ENCODE measurements at places on chromosomes 2 and 18.

- DNase-seq: no peak
Observed at GRCh38 chr18:11146238-11146946, 3.0 kb downstream of the PIEZO2 start.

GRCh38 chr2:10433264-10433946 is 14.7 kb downstream of the ODC1 start:
- DNase-seq: no peak

- DNase-seq: no peak
Observed at GRCh38 chr2:177675825-177676224, 283.3 kb downstream of the AGPS start.

DNA sequence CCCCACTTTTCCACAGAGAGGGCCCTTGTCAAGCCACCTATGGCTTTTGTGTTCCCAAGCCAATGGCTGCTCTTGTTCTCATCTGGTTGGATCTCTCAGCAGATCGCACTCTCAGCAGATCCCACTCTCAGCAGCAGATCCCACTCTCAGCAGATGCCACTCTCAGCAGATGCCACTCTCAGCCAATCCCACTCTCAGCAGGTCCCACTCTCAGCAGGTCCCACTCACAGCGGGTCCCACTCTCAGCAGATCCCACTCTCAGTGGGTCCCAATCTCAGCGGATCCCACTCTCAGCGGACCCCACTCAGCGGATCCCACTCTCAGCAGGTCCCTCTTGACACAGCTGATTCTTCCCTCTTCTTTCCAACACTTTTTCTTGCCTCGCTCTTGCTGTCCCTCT is 59.3 kb upstream of the MGAT4A start:
- no peak for DNase-seq

DNA sequence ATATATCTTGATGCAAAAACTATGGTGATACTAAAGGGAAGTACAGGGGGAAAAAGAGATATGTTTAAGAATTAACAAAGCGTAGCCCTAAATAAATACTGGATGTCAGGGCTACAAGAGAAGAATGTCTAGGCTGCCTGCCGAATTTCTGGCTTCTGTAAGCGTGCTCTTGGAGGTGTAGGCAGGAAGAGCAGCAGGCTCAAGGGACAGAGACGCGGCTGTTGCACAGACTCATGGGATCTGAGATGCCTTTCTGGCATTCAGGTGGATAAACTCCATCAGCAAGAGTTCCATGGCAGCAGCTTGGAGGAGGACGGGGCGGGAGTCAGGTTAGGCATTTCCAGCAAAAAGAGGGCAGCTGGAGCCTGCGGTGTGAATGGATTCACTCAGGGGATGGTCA is 123.2 kb upstream of the TWIST2 start:
- DNase-seq: no peak

DNA sequence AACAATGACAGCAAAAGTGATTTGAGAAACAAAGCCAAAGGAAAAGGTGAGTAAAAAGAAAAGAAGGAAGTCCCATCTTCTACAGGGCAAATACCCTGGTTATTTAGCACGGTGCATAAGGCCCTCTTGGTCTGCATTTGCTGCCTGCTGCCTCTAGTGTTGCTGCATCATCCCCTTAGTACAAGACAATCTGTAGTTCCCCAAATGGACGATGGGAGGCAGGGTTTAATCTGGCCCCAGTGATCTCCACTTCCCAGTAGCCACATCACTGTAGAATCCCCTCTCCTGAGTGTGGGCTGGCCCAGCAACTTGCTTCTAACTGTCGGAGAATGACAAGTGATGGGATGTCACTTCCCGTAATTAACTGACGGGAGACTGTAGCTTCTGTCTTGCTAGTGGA is 85.1 kb downstream of the CTAGE1 start:
- no peak for DNase-seq

- no peak for DNase-seq
Observed at GRCh38 chr2:236089271-236090026, 78.7 kb downstream of the GBX2 start.

DNA sequence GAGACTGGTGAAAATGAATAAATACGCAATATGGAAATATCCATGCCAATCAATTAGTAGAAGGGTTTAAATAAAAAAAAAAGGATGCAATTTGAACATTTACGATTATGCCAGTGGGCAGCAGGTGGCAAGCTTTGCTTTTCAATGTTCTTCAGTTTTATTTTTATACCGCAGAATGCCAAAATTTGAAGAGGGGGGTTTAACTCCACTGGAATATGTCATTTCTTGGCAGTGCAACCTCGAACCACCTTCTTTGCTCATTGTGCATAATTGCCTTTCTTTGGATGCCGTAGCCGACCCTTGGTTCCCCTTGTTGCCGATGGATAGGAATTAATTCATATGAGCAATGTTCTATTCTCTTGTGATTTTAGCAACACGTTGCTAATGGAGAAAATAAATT is 88.0 kb downstream of the LTBP1 start:
- peak; percentile 90 for DNase-seq

DNA sequence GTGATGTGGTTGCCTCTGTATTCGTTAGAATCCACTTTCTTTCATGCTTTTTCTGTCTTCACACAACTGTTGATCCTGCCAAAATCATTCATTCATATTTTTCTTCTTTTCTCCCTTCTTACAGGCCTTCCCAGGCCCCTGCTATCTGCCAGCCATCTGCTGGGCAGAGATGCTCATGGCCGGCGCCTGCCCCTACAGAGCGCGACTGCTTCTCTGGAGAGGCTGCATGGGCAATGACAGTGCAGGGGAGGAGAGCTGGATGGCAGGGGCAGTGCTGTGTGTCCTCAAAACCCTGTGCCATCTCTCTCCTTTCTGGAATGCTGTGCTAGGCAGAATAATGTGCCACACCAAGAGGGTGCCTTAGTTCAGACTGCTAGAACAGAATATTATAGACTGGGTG is 125.2 kb downstream of the INHBB start:
- DNase-seq: no peak

DNA sequence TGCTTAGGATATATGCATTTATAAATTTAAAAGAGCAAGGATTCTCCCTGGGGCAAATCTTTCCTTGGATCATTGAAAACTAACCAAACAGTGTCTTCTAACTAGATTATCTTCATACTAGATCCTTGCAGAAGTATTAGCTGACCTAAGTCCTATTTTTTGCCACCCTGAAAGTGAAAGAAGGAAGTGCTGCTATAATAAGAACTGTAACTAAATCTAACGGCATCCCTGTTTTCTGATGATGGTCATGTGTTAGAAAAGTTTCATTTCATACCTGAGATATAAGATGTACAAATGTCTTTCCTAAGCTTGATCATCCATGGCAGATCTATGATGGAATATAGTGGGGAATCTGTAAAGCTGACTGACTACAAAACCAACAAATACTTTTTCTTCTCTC is 102.7 kb downstream of the MAP2 start:
- DNase-seq: no peak

DNA sequence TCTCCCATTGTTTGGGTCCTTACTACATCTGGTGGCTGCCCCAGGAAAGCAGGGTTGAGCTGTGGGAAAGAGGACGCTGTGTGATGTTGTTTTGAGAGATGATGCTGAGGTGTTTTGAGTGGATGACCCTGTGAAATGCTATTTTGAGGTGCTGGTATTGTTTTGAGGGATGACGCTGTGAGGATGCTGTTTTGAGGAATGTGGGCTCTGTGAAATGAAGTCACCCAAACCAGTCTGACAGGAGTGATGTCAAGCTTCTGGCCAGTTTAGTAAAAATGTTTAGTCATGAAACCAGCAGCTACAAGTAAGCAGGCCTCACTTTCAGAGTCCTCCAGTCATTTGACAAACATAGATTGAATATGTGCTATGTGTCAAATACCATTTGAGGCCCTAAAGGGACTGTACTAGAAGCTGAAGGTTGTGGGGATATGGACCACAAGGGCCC is 16.1 kb upstream of the PUM2 start:
- DNase-seq: no peak

DNA sequence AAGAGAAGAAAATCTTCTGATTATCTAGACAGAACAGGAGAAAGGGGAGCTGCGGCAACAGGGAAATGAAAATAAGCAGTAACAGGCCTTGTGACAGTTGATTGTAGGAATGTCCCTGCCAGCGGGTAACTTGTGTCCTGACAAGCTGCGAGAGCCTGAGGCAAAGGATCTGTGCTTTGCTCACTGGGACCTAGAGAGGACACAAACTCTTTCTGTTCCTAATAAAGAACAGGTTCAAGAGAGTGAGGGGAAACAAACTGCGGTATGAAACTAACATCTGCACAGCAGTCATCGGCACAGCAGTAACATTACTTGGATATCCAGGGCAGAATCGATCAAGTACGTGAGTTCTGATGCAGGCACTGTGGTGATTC is 103.7 kb upstream of the THOC1 start:
- DNase-seq: no peak

DNA sequence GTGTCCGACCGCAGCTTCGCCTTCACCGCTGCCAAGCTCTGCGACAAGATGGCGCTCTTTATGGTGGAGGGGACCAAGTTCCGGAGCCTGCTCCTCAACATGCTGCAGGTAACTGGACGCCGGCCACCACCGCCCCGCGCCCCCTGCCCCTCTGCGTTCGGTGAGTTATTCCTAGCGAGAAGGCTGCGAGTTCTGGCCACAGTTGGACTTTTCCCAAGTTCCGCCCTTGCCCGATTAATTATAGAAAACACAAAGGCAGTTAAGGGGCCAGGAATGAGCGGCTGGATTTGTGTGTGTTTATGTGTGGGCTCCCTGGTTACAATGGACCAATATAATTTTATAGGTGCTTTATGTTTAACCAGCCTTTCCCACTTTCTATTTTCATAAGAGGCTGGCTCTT is 189.2 kb downstream of the SMAD7 start:
- no peak for DNase-seq

DNA sequence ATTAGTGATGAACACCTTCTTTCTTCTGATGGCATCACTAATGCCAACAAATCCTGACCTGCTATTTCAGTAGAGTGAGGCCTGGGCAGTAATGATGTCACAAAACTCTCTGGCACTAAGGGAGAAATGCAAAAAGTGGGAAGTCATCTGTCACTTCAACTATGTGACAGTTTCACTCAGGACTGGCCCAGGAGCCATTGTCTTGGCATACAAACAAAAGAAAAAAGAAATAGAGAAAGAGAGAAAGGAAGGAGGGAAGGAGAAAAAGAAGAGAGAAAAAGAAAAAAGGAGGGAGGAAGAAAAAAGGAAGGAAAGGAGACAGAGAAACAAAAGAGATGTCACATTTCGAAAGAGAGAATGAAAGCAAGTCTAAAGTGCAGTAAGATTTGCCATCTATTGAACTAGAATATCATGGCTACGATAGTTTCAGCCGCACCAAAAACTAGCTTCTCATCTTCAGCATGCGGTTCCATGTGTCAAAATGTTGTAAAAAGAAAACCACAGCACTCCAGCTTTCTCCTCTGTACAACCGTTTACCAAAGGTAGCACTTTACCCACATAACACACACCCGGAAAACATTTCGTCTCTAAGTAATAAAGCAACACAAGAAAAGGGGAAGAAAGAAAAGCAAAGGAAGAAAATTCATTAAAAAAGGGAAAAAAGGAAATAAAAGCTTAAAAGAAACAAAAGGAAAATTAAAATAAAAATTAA is 50.1 kb downstream of the CD226 start:
- no peak for DNase-seq

DNA sequence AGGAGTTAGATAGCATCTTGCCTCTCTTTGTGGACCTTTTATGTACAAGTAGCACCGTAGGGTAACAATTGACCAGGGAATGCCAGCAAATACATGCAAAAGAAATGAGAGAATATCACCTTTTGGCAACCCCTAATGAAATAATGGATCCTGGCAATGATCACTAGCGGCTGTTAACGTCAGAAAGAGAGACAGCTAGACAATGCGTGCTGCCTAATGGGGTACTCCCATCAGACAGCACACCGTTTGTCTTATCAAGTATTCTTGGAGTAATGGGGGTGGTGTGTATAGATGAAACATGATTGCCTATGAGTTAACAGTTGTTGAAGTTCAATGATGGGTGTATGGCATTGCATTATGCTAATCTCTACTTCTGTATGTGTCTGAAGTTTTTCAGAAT is 1.6 kb downstream of the ELAC1 start:
- DNase-seq: no peak

- no peak for DNase-seq
Observed at GRCh38 chr2:236749346-236749745, 179.7 kb downstream of the ACKR3 start.

DNA sequence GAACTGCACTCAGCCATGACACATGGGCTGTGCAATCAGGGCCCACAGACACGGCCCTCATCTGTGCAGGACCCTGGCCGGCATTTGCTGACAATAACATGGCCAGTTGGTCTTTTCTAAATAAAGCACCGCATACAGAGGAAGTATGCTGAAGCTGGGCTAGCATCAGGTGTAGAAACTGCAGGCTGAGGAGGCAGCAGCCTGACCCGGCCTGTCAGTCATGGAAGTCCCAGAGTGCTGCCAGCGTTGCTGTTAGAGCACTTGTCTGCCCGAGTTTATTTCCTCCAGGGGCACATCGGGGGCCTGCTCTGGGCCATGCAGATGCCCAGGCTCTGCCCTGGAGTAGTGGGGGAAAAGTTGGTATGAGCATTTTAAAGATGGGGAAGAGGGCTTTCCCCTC is 4.1 kb upstream of the PTPN18 start:
- no peak for DNase-seq

DNA sequence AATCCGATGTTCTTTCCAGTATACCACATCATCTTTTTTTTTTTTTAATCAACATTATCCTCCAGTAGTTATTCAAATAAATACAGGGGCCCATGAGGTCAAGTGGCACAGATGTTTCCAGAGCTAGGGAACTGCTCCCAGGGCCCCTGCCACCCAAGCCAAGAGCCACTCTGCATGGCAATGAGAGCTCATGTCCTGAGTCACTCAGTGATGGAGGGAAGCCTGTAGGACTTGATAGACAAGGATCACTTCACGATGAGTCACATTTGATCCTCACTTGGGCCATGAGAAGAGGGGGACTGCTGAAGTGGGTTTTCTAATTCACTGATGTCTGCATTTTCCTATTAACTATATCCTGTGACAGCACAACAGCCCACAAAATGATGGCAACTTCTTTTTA is 127.0 kb upstream of the PKDCC start:
- DNase-seq: no peak

DNA sequence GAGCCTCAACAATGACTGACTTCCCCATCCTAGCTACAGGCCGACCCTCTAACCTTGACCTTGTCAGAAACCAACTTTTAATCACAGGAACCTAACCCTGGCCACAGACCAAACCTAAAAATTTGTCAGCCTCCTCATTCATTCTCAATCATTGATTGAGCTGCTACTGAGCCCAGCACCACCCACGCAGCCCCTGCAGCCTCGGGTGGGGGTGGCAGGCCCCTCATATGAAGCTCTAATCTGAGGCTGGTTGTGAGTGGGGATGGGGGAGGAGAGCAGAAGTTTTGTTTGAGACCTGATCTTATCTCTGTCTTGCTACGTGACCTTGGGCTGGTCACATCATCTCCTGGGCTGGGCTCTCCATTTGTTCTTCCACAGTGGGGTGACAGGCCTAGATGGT is 99.5 kb upstream of the EPAS1 start:
- no peak for DNase-seq

- peak; percentile 48 for DNase-seq
Observed at GRCh38 chr2:241858206-241859016, at the start of gene PDCD1. PDCD1 (minus strand) TSS chr2:241858894; CDS start chr2:241858838, 56 bp downstream.

Data from NCI-H1694 (cell line).